ENCODE measurements at places on chromosomes 3 and 15. TPM values are rescaled to one million over a fixed set of nuclear protein-coding genes. Genes with fewer than 3 reads are reported as not detected.

DNA sequence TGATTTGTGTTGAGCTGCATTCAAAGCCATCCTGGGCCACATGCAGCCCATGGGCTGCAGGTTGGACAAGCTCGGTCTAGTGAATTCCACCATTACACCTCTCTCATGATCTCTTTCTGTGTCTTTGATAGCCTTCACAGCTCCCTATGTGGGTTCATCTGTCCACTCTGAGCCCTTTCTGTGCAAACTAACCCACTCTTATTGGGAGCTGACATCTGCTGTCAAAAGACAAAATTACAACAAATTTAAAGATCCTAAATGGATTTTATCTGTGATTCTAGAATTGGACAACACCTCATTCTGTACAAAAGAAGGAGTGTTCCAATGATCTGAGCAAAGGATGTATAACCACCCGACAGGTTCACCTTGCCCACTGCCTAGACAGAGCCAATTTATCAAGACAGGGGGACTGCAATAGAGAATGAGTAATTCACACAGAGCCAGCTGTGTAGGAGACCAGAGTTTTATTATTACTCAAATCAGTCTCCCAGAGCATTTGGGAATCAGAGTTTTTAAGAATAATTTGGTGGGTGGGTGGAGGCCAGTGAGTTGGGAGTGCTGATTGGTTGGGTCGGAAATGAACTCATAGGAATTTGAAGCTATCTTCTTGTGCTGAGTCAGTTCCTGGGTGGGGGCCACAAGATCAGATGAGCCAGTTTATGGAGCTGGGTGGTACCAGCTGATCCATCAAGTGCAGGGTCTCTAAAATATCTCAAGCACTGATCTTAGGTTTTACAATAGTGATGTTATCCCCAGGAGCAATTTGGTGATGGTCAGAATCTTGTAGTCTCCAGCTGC is 2.6 kb upstream of the XYLB start:
- no peak for DNase-seq

Gene CRBN
- polyA plus RNA-seq, result 81.1 TPM

- DNase-seq, result no peak
Observed at GRCh38 chr15:42203891-42204290, 4.2 kb downstream of the VPS39 start.

GRCh38 chr15:100332721-100333120 is 9.1 kb downstream of the ADAMTS17 start:
- DNase-seq, result no peak

Gene DTWD1
- 42.4 TPM for polyA plus RNA-seq

DNA sequence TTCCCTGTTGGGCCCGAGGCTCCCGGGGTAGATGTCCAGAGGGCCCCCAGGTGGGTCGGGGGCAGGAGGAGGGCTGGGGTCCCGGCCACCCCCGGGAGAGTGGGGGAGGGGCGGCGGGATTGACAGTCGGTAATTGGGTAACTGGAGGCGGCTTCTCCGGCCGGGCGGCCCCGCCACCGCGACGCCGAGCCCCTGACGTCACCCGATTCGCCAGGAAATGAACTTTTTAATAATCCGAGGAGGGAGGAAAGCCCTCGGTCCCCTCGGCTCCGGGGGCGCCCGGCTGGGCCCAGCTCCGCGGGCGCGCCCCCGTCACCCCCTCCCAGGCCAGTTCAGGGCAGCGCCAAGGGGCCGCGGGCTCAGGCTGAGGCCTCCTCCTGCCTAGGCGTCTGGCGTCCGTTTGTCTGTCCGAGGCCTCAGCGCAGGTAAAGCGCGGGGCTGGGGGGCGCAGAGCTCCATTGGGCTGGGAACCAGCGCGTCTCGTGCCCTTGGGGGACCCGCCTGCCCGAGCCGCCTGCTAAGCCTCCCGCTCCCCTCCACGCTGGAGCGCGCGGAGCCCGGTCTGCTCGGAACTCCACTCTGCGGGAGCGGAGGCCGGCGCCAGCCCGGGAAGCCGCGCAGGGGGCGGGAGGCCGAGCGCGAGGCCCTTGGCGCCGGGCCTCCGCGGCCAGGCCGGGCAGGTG is 3.9 kb downstream of the GATA2 start:
- DNase-seq, result no peak

- DNase-seq, result no peak
Observed at GRCh38 chr3:144496141-144496835, 524.7 kb downstream of the DIPK2A start.

Gene GOLGA8J
- 0.56 TPM for polyA plus RNA-seq

DNA sequence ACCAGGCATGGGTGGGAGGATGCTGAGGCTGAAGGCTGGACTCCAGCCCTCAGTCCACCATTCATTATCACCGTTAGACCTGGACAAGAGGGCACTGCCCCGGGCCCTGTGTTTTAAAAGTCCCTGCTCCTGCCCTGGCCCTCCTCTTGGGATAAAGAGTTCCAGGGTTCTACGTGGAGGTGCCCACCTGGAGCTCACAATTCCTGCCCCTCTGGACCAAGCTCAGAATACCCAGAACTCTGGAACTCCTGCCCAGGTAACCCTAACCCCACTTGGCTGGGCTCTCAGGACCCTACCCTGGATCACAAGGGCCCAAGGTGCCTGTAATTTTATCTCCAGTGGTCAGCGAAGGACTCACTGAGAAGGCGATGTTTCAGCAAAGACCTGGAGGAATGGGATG is 1.2 kb downstream of the CALML4 start:
- no peak for DNase-seq

Gene TNFSF10
- polyA plus RNA-seq, result 55.0 TPM

DNA sequence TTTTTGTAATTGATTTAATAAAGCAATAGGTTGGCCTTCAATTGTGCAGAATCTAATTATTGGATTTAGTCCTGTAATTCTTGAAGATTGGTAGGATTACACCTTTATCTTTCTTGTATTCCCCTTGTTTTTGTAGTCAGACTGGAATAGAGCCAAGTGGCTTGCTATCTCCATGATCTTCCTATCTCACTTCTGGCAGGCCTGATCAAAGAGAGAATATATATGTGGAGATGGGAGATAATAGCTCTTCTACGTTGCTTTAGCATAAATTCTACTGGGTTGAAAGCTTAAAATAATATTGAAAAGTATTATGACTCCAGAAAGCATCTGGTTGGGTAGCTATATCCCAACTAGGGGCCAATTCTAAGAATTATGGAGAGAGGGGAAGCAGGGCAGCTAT is 16.9 kb upstream of the IFT57 start:
- DNase-seq, result no peak

- no peak for DNase-seq
Observed at GRCh38 chr3:112814266-112814665, 32.4 kb downstream of the CD200R1L start.

Gene GXYLT2
- 11.1 TPM for polyA plus RNA-seq

Gene SIDT1
- 2.2 TPM for polyA plus RNA-seq

GRCh38 chr3:8938021-8938420 is 25.3 kb downstream of the RAD18 start:
- no peak for DNase-seq

- DNase-seq, result no peak
Observed at GRCh38 chr3:187849016-187849654, 103.9 kb upstream of the BCL6 start.

- DNase-seq, result no peak
Observed at GRCh38 chr3:51673181-51673801, 2.2 kb downstream of the TEX264 start.

Gene FETUB
- not detected for polyA plus RNA-seq

Gene CNBP
- polyA plus RNA-seq, result 471 TPM

DNA sequence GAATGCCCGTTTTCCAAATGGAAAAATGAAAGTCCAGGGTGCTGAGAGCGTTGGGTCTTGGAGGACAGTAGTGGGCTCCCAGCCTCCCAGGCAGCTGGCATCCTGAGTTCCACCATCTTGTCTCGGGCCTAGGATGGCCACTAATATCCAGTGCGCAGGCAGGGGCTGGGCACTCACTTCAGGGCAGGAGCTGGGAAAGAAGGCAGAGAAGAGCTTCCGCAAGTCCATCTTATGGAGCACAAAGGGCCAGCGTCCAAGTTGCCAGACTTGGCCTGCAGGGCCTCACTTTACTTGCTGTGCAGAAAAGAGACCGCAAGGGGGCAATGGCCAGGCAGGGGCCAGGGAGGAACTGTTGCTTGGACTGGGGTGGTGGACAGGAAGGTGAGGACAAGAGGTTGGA is 46.1 kb downstream of the IQSEC1 start:
- DNase-seq, result no peak

DNA sequence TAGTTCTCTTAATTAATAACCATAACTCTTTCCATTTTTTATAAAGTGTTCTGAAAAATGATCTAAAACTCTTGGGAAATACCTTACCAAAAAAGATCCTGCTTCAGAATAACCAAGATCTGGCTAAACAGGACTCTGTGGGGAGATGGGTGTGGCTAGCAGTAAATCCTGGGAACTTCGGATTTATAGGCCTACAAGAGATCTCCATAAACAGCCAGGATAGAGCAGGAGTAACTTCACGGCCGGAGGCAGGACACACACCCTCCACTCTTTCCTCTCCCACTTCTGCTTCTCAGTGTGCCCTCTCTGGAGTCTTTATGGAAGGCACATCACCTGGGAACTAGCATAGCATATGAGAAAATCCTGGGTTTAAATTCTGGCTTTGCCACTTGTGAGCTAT is 309.4 kb upstream of the SOX2 start:
- no peak for DNase-seq

GRCh38 chr15:94282269-94283250 is 51.2 kb downstream of the MCTP2 start:
- no peak for DNase-seq

Gene TMEM40
- 2.0 TPM for polyA plus RNA-seq

GRCh38 chr3:67327582-67327981 is 326.8 kb downstream of the SUCLG2 start:
- DNase-seq, result no peak

GRCh38 chr3:33456756-33457155 is 16.6 kb upstream of the UBP1 start:
- DNase-seq, result no peak

- no peak for DNase-seq
Observed at GRCh38 chr15:48381861-48382260, 50.6 kb downstream of the DUT start.

DNA sequence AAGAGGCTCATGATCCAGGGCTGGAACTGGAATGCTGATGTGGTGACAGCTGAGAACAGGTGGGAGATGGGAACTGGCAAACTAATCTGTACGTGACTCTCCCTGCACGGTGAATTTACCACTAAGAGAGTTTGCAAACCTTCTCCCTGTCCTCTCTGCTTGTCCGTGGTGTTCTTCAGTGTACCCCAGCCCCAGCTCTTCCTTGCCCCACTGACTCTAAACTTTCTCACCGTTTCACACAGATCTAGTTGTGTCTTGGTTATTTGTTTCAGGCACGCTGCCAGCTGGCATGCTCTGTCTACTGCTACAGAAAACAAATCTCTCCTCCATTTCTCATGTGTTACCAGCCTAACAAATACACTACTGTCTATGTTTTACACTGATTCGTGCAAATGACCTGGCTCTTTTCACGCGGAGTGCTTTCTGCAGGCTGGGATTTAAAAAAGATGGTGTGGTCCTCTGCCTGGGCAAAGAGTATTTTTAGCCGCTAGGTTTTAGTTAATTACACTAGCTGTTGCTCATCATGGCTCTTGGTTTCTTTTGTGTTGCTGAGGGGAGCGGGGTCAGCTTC is 192.7 kb upstream of the LRIG1 start:
- peak; percentile 27 for DNase-seq

- no peak for DNase-seq
Observed at GRCh38 chr15:100712226-100712625, 109.8 kb downstream of the ASB7 start.

DNA sequence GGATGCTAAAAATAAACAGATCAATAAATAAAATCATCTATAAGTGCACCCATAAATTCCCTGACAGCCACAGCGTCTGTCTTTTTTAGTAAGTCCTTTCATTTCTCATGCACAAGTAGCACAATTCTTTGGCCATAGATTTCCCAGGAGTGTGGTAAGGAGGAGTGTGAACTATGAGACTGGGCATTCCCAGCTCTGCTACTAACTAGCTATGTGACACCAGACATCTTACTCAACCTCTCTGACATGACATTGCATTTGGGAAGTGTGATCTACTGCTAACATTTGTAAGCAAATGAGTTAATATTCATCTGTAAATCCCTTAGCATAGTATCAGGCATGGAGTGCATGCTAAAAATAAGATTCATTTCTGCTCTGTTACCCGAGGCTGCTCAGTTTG is 301.7 kb downstream of the NTRK3 start:
- no peak for DNase-seq

- DNase-seq, result no peak
Observed at GRCh38 chr15:62439543-62440016, 274.5 kb upstream of the C2CD4B start.

DNA sequence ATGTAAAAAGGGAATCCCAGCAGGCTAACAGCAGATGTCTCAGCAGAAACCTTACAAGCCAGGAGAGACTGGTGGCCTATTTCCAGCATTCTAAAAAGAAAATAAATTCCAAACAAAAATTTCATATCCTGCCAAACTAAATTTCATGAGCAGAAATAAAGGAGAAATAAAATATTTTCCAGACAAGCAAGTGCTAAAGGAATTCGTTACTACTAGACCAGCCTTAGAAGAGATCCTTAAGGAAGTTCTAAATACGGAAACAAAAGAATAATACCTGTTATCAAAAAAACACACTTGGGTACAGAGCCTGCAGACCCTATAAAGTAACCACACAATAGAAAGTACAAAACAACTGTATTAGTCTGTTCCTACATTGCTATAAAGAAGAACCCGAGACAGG is 41.4 kb downstream of the HDGFL3 start:
- DNase-seq, result no peak

Measured in right renal cortex interstitium (tissue), 3 donors.